Activated T-cell treated with anti-CD3 and anti-CD28 coated beads, Interleukin-2, amount 50 U/mL, for 72 hours (primary cell): ENCODE measurements at places on chromosomes 12 and 14. TPM values are rescaled to one million over a fixed set of nuclear protein-coding genes. Genes with fewer than 3 reads are reported as not detected.

PROX2 gene
- total RNA-seq, result 0.29 TPM

CCDC184 gene
- 0.17 TPM for total RNA-seq

SMIM41 gene
- not detected for total RNA-seq

TMEM119 gene
- total RNA-seq, result 0.74 TPM

AMIGO2 gene
- 15.1 TPM for total RNA-seq

OR8S1 gene
- total RNA-seq, result not detected

DCN gene
- not detected for total RNA-seq

LTB4R2 gene
- 21.5 TPM for total RNA-seq

ZNF140 gene
- total RNA-seq, result 24.6 TPM

FGD4 gene
- total RNA-seq, result 0.09 TPM

EFS gene
- total RNA-seq, result not detected

LIN7A gene
- total RNA-seq, result not detected

GEMIN2 gene
- total RNA-seq, result 27.2 TPM

NEUROD4 gene
- total RNA-seq, result not detected

NOXRED1 gene
- 1.7 TPM for total RNA-seq

RPGRIP1 gene
- not detected for total RNA-seq

SPIC gene
- total RNA-seq, result not detected
